Stimulated activated CD4-positive, alpha-beta T cell treated with anti-CD3 and anti-CD28 coated beads, Interleukin-15, amount 100 ng/mL, for 1 hour (primary cell): ENCODE measurements at places on chromosomes 16 and 17.

DNA sequence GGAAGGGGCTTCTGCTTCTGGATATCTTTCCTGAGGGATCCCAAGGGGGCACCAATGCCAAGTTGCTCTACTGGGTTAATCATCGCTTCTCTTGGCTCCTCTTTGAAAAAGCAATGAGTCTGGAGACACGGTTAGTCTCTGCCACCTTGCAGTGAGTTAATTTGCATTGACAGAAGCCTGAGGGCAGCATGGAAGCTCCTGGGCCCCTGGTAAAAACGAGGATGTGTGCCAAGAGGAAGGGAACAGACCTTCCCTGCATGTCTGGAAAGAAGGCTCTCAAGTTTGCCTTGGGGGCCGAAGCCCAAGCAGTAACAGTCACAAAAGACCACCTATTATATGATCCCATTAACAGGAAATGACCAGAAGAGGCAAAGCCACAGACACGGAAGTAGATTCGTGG, 86.7 kb downstream of the IRX5 start:
- DNase-seq: no peak

DNA sequence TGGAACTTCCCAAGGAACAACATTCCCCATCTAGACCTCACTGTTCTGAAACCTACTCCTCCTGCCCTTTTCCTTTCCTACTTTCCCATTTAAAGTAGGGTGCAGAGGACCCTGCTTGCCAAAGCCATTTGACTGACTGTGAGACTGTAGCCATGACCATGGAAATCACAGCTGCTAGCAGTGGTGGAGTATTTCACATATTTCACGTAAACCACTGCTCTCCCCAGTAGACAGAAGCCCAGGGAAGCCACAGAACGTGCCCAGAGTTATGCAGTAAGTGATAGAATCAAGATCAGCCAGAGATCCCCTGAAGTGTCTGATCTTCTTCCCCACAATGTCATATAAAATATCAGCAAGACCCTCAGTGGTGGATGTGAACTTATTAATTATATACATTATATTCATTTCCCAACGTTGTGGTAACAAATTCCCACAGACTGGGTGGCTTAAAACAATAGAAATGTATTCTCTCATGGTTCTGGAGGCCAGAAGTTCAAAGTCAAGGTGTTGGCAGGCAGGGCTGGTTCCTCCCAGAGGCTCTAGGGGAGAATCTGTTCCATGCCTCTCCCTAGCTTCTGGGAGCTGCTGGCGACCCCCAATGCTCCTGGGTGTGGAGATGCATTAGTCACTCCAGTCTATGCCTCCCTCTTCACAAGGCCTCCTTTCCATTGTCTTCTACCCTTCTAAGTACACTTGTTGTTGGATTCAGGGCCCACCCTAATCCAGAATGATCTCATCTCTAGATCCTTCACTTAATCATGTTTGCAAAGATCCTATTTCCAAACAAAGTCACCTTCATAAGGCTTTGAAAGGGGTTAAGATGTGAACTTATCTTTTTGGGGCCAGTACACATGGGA, 20.7 kb upstream of the PRM1 start:
- no peak for DNase-seq

DNA sequence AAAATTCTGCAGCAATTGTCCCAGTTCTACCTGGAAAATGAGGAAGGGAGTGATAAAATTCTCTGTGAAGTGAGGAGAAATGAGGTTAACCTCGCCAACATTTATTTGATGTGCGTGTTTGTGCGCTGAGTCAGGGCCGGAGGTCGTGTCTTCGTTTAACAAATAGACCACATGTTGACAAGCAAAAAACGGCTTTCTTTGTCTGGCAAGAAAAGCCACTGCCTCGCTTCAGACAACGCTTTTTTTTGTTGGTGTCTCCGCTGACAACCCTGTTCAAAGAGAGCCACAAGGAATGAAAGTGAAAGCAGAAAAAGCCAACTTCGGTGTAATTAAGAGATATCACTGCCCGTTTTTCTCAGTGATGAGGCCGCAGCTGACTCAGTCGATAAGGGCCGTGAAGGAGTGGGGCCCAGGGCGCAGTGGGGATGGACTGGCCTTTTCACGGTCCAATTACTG, 510.6 kb downstream of the CDH13 start:
- no peak for DNase-seq

DNA sequence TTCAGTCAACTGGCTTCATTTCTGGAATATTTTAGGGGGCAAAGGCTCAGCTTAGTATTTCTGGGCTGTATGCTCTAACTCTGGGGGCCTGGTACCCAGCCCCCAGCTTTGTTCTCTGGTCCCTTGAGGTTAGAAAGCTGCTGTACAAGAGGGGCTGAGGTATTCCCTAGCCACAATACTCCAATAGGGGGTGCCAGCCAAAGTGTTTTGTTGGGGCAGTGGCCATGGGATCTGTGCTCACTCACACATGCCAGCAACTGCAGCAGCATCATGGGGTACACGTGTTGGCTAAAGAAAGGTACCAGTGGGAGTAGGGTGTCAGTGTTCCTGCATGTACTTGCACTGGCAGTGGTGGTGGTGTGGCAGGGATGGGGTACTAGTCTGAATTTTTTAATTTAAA, 257.3 kb downstream of the CA10 start:
- DNase-seq: no peak

- DNase-seq: no peak
Observed at GRCh38 chr17:14717859-14718258, 417.0 kb downstream of the HS3ST3B1 start.

- DNase-seq: peak; percentile 14
Observed at GRCh38 chr17:57874434-57875289, 24.8 kb upstream of the MRPS23 start.

- DNase-seq: no peak
Observed at GRCh38 chr16:57946181-57946801, 24.6 kb downstream of the CNGB1 start.

- no peak for DNase-seq
Observed at GRCh38 chr16:74296104-74296431, 546 bp upstream of the PSMD7 start.

- DNase-seq: no peak
Observed at GRCh38 chr17:4664230-4664629, 22.8 kb upstream of the ALOX15 start.

DNA sequence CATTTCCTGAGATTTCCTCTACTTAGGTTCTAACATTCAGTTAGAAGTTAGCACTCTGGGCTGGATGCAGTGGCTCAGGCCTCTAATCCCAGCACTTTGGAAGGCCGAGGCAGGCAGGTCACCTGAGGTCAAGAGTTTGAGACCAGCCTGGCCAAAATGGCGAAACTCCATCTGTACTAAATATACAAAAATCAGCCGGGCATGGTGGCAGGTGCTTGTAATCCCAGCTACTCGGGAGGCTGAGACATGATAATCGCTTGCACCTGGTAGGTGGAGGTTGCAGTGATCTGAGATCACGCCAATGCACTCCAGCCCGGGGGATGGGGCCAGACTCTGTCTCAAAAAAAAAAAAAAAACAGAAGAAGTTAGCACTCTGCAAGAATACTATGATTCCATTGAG, 1430.9 kb downstream of the CDH11 start:
- DNase-seq: no peak

GRCh38 chr17:8025176-8025911, 13.5 kb upstream of the ALOX15B start:
- DNase-seq: no peak

GRCh38 chr16:70018254-70018653, 67.1 kb downstream of the CLEC18A start:
- peak; percentile 5 for DNase-seq

- DNase-seq: no peak
Observed at GRCh38 chr16:82924075-82924854, 297.5 kb downstream of the CDH13 start.

GRCh38 chr16:50642349-50642748, 38.8 kb downstream of the SNX20 start:
- no peak for DNase-seq

DNA sequence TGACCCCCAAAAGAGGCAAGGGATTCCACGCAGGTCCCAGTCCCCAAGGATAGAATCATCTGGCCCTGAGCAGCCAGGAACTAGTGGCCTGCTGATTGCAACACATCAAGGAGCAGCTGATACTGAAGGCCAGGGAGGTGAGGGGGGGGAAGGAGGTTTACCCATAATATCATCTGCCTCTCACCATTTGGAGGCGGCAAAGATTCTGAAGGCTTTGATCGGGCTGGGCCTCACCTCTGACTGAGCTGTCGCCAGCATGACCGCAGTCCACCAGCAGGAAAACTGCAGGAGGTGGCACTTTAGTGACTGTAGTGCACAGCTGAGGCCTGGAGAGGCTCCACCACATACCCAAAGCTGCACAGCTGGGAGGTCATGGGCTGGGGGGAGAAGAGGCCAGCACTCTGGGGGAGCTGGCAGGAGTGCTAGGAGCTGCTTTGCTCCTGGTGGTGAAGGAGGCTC, 20.5 kb upstream of the ITGA3 start:
- no peak for DNase-seq

- DNase-seq: no peak
Observed at GRCh38 chr16:22018559-22018958, 10.6 kb downstream of the MOSMO start.

DNA sequence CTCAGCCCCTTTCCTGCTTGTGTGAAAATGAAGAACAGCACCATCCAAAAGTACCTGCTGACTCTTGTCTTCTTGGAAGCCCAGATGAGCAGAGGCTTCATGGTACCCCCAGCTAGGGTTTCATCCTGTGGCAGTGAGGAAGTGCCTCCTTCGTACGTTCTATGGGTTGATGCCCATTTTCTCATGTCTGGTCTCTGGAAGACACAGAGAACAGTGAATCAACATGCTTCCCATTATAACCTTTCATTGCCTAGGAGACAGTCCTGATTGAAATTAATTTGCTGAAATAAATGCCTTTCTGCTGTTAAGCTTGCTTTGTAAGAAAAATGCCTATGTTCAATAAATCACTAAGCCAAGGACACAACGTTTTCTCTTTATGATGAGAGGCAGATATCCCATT, 36.5 kb downstream of the RCVRN start:
- DNase-seq: no peak

DNA sequence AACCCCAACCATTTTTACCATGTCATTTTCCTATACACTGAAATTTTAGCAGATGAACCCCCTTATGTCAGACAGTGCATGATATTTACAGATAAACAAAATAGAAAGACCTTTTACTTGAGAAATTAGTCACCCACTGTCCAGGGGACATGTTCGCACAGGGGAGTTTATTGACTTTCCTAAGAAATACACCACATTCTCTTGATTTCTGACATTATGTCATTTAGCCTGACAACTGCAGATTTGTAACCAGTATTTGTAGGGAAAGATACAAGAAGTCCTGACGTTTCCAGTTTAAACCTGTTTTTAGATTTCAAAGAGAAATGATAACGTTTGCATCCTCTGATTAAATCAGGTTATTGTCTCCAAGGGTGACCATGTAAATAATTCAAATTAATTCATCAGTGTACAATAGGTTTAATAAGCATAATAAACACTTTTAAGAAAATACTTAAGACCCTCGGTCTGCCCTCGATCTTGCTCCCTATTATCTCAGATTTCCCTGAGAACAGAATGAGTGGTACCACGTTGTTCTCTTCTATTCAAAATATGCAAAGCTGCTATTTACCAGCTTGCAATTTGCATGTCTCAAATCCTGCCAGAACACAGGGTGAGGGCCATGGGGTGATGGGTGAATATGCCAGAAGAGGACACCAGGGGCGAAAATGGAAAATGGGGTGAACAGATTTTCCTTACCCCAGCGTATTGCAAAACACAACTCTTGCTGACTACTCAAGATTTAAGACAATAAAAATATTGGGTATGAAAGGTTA, 2.1 kb upstream of the LYRM9 start:
- DNase-seq: no peak

- no peak for DNase-seq
Observed at GRCh38 chr16:84920333-84920732, 91.0 kb downstream of the ZDHHC7 start.

- no peak for DNase-seq
Observed at GRCh38 chr16:24539850-24540601, 660 bp downstream of the RBBP6 start.

- no peak for DNase-seq
Observed at GRCh38 chr16:31129568-31130335, 5.8 kb downstream of the PRSS8 start.

DNA sequence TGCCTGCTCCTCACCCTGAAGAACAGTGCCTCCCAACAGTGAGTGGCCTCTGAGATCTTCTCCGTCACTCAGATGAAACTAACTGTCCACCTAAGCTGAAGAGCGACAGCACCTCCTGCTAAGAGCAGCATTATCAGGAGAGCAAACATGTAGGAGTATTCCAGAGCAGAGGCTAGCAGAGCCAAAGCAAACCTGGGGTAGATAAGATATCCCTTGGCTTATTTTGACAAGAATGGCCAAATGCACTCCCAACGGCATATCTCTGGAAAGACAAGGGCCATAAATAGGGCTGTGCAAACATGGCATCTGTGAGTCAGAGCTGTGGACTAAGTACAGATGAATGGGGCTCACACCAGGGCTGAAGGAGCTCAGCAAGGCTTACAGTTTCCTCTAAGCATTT, 96.3 kb downstream of the NDEL1 start:
- DNase-seq: no peak

DNA sequence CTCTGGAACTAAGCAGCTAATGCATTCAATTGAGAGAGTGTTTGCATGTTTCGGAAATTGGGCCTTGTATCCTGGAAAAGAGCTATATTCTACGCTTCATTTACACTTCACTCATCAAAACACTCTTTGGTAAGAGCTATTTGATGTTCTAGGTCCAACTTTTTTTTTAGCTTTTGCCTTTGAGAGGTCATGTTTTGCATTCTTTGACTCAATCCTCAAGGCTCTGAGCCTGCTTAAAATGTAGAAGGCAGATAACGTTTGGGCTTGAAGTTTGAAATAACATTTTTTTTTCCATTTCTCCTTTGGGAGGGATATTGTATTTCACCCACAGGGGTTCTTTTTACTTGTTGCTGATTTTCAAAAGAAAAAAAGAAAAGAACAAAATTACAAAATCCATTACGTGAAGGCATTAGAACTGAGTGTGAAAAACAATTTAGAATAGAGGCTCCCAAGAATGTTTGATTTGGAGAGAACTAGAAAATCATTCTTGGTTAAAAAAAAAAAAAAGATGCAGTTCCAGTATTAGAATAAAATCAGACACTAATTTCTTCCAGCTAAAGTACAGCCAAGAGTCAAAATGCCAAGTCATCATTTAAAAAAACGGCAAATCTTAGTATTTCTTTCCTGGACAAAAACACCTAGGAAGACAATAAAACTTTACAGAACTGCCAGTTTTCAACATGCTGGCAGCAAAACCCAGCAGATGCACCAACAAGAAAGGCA, 268.5 kb downstream of the GRIN2A start:
- DNase-seq: no peak

DNA sequence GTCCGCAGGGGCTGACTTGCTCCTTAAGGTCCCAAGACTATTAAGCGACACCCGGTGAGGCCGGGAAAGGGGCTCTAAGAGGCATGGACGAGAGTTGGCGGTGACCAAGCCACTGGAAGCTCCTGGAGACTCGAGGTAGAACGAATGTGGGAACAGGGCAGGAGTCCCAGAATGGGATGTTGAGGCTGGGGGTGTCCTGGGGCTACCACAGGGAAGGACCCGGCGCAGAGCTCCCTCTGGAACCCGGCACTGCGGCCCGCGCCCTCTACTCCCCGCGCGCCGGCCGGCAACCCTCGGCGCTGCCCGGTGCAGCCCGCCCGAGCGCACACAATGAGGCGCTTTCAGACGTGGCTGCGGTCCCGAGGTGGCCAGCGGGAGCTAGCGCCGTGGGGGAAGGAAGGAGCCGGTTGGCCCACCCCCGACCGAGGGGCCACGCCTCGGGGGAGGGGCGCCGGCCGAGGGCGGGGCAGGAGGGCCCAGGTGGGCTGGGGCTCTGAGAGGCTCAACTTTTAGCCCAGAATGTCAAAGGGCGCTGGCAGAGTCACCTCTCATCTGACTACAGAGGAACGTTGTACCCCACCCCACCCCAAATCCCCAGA, at the start of gene CHST6:
CHST6 (minus strand) TSS at position 366 of the 599 bp plus-strand sequence. CDS start 15,613 bp downstream, outside the sequence.
- DNase-seq: no peak

- no peak for DNase-seq
Observed at GRCh38 chr16:71854369-71854948, 8.7 kb downstream of the ATXN1L start.
